ENCODE measurements at places on chromosomes 12 and 14. TPM values are rescaled to one million over a fixed set of nuclear protein-coding genes. Genes with fewer than 3 reads are reported as not detected.

GPR135 gene
- 6.7 TPM for total RNA-seq

RIPK3 gene
- total RNA-seq: not detected

NYNRIN gene
- total RNA-seq: 3.1 TPM

NAV3 gene
- total RNA-seq: 1.6 TPM

RNF212B gene
- not detected for total RNA-seq

LIN7A gene
- not detected for total RNA-seq
